NB4 (cell line): ENCODE measurements at places on chromosomes 3 and 15.

GRCh38 chr3:49916686-49917085 lies 12.9 kb downstream of the MON1A start:
- peak; percentile 24 for DNase-seq

DNA sequence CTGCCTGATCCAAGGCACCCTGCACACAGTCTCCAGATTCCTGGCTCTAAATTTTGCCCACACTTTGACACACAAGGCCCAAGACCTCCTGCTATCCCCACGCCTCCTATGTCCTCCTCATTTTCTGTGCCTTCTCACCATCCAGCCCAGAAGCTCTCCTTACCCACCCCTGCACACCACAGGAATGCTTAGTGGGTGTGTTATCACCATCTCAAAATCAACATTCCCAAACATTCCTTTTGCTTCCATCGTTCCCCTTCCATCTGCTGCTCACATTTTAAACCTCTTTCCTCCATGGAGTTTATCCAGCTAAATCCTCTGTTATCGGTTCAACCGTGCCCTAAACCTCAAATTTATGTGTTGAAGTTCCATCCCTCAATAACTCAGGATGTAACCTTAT lies 43.9 kb downstream of the DGKG start:
- no peak for DNase-seq

DNA sequence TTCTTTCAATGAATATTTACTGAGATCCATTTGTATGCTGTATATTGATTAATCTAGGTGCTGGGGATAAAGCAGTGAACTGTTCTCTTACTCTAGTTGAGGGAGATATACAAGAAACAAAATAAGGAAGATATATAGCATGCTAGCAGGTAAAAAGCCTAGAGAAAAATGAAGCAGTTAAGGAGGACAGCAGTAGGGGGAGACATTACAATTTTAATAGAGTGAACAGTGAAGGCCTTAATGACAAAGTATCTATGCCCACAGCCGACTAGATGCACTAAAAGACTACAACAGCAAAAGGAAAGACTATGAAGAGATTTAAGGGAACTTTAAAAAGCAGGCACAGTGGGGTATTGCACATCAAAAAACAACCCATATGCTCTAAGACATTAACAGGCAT lies 81.4 kb downstream of the XRN1 start:
- peak; percentile 32 for DNase-seq

DNA sequence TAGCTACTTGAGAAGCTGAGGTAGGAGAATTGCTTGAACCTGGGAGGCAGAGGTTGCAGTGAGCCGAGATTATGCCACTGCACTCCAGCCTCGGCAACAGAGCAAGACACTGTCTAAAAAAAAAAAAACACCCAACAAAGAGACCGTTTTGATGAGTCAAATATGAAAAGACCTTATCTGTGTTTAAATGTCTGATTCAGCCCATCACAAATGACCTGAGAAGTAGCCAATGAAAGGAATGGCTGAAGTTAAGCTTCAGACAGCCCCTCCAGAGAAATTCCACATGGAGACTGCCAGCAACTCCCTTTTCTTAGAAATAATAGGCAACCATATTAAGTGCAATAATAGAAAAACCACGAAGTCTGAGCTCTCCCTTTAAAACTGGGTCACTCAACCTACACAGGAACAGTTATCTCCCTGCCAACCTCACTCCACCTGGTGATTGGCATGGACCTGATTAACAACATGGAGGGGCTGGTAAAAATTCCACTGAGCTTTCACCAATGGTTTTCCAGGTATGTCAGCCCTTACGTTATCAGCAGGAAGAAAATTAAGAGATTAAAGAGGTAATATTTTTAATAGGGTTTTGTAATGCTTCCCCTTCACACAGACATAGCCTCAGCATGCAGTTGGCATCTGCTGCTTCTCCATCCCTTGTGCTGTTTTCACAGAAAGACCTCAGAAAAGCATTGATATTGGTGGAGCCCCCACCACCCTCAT lies 238.1 kb upstream of the STT3B start:
- no peak for DNase-seq

GRCh38 chr3:170701696-170702678 lies 116.1 kb upstream of the SLC7A14 start:
- no peak for DNase-seq

- no peak for DNase-seq
Observed at GRCh38 chr3:158950178-158950901, 148.5 kb downstream of the MFSD1 start.

DNA sequence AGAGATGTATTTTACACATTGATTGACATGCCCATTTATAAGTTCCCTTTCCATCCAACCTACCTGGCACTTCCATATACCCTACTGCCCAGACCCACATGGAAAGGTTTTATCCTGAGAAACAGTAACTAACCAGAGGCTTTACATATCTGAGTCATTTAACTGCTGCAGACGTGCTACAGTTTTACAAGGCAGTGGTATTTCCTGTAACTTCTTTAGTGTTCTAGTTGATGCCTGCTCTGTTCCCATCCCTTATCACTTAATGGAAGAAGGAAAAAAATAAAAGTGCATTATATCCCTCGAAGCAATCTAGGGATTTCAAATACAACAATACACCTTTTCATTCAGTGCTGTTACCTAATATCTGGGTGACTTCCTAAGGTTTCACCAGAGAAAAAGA lies 107.1 kb downstream of the TMCO5A start:
- DNase-seq = no peak

DNA sequence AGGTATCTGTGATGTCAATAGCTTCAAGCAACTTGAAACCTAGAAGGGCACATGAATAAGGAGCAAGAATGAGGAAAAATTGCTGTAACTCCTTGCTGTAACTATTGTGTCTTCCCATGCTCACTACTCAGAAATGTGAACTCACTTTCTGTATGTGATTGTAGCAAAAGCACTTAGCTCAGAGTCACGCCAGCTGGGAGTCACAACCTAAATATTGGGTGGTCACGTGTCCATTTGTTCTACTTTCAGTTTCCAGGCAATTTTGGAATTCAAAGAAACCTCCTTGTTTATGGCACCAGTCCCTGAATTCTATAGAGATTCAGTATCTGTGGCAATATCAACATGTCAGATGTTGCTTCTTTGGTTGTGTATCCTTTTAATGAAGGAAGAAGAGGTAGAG lies 241.6 kb upstream of the AZI2 start:
- DNase-seq = no peak
